Left cardiac atrium (tissue), 4 donors: ENCODE measurements at places on chromosomes 16 and 17. TPM values are rescaled to one million over a fixed set of nuclear protein-coding genes. Genes with fewer than 3 reads are reported as not detected.

SLC16A5 gene
- 7.2 TPM for total RNA-seq

GRCh38 chr17:50265690-50266315 is 8.5 kb upstream of the TMEM92 start:
- DNase-seq = no peak

FLCN gene
- total RNA-seq = 36.6 TPM

GRCh38 chr16:65069065-65069464 is 52.8 kb downstream of the CDH11 start:
- no peak for DNase-seq

- peak; percentile 94 for DNase-seq
Measured at GRCh38 chr17:7836596-7837407, 2.8 kb downstream of the KDM6B start.

GRCh38 chr16:58054289-58054688 is 28.7 kb downstream of the MMP15 start:
- no peak for DNase-seq

- no peak for DNase-seq
Measured at GRCh38 chr17:65103896-65104295, 33.3 kb upstream of the RGS9 start.

B3GNT9 gene
- 11.3 TPM for total RNA-seq

DNA sequence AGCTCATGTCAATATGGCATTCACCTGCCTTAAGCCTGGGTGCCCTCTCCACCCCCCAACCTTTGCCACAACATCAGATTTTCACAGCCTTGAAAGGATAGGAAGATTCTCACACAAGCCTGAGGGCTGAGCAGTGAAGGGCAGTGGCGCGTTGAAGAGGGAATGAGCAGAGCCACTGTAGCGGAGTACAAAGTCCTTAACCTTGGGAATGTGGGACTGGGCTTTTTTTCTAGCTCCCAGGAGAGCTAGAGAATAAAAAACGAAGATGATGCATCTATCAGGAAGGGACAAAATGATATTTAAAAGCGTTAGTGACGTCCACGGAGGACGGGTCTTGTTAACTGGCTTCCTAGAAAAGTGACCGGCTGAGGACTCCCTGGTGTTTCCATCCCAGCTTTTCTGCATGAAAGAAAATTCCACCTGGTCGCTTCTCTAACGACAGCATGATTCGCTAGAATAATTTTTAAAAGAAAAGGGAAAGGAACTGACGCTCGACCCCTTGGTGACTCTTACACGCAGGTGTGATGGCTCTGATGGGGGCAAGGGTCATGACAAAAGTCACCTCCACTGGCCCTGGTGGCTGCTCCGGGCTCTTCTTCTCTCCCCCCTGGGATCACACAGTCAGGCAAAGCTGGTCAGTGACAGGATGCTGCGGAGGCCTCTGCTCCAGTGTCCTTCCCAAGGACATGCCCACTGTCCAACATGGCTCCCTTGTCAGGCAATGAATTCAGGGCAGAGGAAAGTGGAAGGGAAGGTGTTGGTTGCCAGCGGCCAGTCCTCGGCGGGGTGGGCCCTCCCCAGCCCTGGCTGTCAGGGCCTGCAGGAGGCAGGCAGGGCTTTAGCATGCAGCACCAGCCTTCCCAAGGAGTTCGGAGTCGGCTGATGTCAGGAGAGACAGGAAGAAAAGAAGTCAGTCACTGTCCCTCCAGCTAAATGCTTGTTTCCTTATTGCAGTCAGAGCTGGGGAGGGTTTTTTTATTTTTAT is 58.4 kb upstream of the IRX3 start:
- DNase-seq = no peak

SGCA gene
- total RNA-seq = 96.3 TPM

GRCh38 chr17:68589086-68589485 is 12.1 kb downstream of the FAM20A start:
- no peak for DNase-seq

GRCh38 chr17:9121186-9121820 is 100.0 kb downstream of the NTN1 start:
- no peak for DNase-seq

CLEC19A gene
- total RNA-seq = not detected

DNA sequence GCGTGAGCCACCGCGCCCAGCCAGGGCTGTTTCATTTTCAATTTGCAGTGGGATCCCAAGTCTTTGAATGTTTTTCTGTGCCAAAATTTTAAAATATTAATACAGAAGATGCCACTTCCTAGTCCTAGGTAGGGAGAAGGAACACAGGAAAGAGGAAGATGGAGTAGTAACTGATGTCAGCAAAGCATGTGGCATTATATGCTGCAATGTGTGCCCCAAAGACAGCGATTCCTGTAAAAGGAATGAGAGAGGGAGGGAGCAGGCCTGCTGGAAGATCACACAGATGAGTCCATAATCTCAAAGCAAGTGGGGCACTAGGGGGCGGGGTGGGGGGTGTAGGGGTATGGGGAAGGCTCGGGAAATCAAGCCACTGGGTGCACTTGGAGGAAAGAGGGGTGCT is 23.4 kb upstream of the SSTR2 start:
- no peak for DNase-seq
